Activated CD4-positive, alpha-beta T cell treated with anti-CD3 and anti-CD28 coated beads for 1 hour (primary cell): ENCODE measurements at places on chromosomes 7 and 10.

DNA sequence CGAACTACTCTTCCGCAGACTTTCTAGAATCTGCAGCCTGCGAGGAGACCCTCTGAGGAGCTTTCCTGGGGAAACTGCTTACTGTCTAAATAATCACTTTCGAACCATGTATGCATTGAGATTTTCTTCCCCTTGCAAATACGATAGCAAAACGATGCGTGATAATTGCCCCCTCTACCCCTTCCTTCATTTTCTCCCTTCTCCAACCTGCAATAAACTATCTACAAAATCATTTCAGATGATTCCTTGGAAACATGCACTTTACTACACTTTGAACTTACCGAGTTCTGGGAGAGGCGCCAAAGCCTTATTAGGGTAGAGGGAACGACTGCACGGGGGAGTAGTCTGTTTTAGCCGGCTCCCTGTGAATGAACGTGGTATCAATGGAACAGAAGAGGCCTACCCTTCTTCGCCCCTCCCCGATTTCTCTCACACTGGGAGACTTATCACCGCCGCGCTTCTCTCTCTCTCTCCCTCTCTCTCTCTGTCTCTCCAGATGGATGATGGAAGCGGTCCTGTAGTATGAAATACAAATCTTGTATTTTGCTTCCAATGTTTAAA is at the start of gene FGFBP3:
FGFBP3 (minus strand) TSS at position 370 of the 561 bp plus-strand sequence. CDS start 517 bp downstream, outside the sequence.
- no peak for DNase-seq

DNA sequence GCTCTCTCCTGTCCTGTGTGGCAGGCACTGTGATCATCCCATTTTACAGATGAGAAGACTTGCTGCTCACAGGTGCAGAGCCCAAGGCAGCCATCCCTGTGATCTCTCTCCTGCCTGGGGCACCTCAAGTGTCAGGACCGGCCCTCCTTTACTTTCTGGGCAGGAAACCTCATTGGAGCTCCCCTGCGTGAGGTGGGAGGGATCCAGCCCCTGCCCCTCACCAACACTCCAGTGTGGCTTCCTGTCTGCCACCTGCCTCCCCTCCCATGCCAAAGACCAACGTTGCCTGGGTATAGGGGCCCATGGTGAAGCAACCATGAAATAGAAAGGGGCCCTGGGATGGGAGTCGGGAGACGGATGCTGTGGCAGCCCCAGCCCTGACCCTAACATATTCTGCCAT is 91.2 kb upstream of the MYL10 start:
- no peak for DNase-seq

GRCh38 chr7:116653646-116654045 is 18.4 kb upstream of the MET start:
- DNase-seq, result no peak

- no peak for DNase-seq
These were observed 20.5 kb downstream of the STRA8 start for GRCh38 chr7:135253851-135254771.

GRCh38 chr7:131897016-131897789 is 340.8 kb upstream of the PODXL start:
- DNase-seq, result no peak

- no peak for DNase-seq
These were observed 131.6 kb upstream of the NPY start for GRCh38 chr7:24152356-24152755.

DNA sequence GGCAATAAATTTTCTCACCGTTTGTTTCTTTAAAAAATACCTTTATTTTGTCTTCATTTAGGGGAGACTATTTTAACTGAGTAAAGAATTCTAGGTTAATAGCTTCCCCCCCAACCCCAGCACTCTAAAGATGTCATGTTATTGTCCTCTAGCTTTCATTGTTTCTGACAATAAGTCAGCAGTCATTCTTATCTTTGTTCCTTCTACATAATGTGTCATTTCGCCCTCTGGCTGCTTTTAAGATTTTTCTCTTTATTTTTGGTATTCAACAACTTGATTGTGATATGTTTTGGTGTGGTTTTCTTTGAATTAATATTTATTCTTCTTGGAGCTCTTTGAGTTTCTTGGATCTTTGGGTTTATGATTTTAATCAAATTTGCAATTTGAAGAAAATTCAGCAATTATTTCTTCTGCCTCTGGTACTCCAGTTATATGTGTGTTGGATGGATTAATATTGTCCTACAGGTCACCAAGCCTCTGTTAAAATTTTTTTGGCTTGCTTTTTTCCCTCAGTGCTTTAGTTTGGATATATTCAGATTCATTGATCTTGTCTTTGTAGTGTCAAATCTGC is 64.6 kb upstream of the ELN start:
- no peak for DNase-seq

DNA sequence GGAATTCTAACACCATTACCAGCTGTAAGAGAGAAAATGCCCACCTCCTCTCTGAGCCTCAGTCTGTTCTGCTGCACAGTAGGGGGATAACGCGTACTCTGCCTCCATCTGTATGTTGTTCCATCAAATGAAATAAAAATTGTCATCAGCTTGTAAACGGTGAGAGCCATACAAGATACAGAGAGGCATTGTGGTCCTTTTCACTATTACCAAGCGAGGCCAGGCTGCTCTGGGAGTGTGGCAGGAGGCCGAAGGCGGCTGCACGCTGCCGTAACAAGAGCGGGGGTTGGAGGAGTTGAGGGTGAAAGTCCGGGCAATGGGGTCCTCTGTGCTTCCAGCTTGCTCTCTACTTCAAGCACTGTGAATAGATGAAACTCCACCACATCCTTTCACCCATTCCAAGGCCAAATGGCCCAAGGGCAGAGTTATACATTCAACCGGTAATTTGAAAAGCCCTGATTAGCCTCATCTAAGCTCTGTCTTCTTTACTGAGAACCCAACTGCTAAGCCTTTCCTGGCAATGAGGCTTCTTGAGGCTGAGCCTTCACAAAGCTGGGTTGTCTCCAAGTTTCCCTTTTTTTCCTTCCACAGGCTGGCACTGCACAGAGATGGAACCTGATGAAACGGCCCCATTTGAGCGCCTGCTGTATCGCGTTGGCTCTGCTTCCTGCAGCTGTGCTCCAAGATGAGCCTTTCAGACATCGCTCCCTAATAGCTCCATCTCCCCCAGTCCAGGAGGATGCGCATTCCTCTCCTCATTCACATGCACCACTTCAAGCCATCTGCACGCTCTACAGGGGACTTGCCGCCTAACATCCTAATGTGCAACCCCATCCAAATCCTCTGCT is 47.2 kb downstream of the PYROXD2 start:
- no peak for DNase-seq

DNA sequence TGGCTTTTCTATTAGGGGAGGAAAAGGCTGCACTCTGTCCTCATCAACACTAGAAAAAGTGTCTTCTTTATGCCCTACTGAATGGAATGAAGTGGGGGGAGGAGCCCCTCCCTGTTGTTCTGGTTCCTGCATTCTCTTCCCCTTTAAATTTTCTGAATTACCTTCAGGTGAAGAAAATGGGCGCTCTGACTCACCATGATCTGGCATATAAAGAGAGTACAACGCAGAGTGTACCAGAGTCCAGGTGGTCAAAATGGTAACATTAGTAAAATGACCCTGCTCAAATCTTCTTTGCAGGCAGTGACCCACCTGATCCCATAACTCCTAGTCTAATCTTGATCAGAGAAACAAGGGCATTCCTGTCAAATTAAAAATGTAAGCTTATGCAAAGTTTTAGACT is 80.7 kb downstream of the THSD7A start:
- DNase-seq, result no peak

DNA sequence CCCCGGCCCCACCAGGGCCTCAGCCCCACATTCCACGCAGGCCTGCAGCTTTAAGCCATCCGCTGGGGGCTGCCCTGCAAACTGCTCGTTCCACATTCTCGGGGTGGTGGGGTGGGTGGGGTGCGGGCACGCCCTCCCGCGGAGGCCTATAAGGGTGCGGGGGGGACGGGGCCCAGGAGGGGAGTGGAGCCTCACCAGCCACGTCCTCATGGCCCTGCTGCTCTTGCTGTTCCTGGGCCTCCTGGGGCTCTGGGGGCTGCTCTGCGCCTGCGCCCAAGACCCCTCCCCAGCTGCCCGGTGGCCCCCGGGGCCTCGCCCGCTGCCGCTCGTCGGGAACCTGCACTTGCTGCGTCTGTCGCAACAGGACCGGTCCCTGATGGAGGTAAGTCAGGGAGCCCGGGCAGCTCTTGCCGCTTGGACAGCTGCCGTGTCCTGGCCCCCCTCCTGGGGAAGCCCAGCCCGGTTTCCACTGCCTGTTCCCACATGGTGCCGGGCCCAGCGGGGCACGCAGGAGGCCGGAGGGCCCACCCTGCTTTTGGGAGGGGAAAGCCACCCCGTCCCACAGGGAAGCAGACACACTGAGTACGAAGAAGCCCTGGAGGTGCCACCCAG is at the start of gene CYP2W1:
CYP2W1 (plus strand) TSS at position 178 of the 612 bp plus-strand sequence; CDS start at position 209, 31 bp downstream.
- DNase-seq, result no peak

DNA sequence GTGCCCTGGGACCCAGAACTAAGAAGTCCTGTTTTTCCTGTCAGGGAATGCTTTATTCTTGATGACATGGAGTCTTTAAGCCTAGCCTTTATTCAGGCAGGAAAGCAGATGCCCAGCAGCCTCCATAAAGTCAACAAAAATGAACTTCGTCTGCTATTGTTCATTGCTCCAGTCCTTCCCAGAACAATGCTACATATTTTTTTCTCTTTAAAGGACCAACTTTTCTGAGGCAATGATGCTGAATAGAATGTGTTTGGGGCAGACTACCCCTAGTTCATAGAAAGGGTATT is 47.6 kb upstream of the PDCD4 start:
- DNase-seq, result no peak

GRCh38 chr10:122293156-122293960 is 22.3 kb downstream of the BTBD16 start:
- DNase-seq, result no peak

GRCh38 chr7:64753032-64753431 is 41.2 kb upstream of the ZNF138 start:
- no peak for DNase-seq

GRCh38 chr7:137423321-137423720 is 79.8 kb upstream of the PTN start:
- DNase-seq, result no peak

- DNase-seq, result no peak
These were observed 121.7 kb downstream of the FANK1 start for GRCh38 chr10:126017961-126018560.

GRCh38 chr7:129354428-129355157 is 79.6 kb upstream of the STRIP2 start:
- no peak for DNase-seq

DNA sequence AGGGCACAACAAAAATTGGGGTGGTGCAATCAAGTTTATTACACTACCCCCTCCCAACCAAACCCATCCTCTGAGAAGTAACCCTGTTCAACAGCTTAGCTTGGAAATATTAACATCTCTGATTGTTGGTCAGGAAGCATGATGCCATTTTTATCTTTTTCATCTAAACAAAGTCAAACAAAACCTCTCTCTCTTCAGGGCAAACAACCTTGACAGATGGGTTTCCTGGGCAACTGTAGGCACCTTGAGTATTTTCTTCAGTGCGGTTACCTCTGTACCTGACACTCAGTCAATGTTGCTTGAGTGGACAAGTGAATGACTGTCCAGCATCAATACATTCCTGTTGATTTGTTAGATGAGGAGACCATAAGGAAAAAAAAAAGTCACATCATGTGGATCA is 183.6 kb downstream of the NRP1 start:
- DNase-seq, result no peak

DNA sequence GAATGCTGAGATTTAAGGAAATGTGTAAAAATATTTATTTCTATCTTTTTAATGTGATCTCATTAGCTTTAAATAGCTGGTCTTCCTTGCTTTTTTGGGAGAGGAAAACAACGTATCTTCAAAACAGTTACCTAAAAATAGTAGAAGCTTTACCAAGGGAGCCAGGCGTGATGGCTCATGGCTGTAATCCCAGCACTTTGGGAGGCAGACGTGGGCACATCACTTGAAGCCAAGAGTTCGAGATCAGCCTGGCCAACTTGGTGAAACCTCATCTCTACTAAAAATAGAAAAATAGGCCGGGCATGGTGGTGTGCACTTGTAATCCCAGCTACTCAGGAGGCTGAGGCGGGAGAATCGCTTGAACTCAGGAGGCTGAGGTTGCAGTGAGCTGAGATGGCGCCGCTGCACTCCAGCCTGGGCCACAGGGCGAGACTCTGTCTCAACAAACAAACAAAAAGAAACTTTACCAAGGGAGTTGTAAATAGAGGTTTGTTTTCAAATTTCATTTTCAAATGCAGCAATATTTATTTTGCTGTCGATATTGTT is 48.4 kb upstream of the ITGB1 start:
- DNase-seq, result no peak

DNA sequence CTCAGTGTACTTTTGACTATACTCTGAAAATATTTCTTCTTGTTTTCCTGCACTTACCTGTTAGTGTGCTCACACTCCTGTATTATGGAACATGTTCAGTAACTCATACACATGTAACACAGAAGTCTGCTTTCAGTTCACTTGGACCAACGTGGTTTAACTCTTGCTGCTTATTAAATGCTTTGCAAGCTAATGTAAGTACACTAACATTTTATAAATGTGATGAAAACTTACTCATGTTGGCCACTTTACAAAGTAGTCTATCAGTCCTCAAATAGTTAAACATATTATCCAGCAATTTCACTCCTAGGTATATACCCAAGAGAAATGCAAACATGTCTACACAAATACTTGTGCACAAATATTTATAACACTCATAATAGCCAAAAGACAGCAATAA is 98.4 kb downstream of the UBE2H start:
- DNase-seq, result no peak

DNA sequence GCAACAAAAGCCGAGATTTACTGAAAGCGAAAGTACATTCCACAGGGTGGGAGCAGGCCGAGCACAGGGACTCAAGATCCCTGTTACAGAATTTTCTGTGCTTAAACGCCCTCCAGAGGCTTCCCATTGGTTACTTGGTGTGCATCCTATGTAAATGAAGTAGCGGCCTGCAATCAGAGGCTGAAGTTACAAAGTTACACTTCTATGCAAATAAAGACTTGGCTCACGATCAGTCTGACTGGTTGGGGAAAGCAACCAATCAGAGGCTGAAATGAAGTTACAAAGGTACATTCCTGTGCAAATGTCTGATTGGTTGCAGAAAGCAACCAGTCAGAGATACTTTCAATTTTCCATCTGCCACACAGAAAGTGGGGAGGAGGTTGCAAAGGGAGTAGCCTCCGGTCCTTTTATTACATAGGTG is 4.1 kb downstream of the ACBD7 start:
- no peak for DNase-seq
